Foreskin keratinocyte (primary cell): ENCODE measurements at places on chromosomes 6 and 20. TPM values are rescaled to one million over a fixed set of nuclear protein-coding genes. Genes with fewer than 3 reads are reported as not detected.

- DNase-seq: no peak
Observed at GRCh38 chr6:103193413-103193812, 1666.3 kb downstream of the HACE1 start.

DNA sequence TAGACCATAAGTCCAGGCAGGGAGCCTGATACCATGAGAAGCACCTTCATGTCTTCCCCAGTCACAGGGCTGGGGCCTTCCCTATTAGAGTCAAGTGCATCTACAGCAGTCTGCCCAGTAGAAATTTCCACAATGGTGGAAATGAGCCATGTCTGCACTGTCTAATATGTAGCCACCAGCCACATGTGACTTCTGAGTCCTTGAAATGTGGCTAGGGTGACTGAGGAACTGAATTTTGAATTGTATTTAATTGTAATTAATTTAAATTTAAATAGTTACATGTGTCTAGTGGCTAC is 300.2 kb downstream of the CLIC5 start:
- no peak for DNase-seq

GRCh38 chr6:1739220-1739619 is 129.5 kb downstream of the FOXC1 start:
- DNase-seq: no peak

DNA sequence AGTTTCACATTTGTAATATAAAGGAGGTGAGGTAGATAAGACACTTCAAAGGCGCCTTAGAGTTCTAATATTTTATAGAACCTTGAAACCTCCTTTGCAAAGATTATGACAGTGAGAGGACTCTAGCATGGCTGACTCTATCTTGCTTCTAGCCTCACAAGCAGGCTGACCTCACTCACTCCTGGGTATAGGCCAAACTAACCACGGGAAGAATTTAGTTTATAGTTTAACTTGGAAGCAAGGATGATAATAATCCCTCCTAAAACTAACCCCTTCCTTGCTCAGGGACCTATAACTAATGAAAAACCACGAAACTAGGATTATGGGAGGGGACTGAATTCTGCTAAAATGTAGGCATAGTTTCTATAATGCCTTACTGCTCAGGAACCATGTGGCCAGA is 84.3 kb downstream of the FILIP1 start:
- no peak for DNase-seq

DNA sequence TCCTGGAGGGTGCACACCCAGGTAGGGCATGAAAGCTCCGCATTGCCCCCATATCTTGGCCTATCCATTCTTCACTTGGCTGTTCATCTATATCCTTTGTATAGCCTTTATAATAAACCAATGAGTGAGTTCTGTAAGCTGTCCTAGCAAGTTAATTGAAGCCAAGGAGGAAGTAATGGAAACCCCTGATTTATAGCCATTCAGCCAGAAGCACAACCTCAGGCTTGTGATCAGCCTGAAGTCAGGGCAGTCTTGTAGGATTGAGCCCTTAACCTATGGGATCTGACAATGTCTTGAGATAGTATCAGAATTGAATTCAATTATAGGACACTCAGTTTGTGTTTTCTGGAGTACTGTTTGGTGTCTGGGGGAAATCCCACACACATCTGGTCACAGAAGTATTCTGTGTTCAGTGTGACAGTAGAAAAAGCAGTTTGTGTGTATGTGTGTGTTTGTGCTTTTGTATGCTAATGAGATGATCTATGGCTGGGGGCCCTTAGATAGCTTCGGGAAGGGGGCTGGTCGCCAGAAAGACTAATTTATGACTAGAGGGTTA is 5.7 kb downstream of the NT5E start:
- no peak for DNase-seq

GRCh38 chr6:152387091-152387490 is 250.1 kb downstream of the SYNE1 start:
- DNase-seq: no peak

DNA sequence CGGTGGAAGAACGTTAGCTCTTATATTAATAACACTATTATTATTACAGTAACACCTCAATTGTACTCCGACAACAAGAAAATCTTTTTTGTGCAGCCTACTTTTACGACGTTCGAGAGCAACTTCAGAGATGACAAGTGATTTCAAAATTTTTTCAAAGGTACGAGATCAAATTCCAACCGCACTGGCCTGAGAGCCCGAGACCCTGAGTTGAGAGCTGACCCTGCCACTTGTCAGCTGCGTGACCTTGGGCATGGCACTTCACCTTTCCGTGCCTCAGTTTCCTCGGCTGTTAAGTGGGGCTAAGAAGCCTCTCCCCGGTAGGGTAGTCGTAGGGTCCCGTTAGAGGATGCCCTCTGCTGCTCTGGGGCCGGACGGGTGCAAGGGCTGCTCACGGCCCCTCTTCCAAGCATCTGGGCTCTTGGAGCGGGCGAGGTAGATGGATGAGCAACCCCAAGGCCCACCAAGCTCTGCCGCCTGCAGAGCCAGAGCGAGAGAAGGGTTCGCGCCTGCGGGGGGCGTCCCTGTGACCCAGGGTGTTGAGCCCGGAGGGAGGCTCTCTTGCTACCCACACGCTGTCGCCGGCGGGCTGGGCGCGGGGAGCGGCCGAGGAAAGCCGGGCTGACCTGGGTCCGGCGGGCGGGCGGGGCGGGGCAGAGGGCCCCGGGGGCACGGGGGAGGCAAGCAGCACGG is 510 bp downstream of the NDRG3 start:
- DNase-seq: no peak

GRCh38 chr6:126335210-126335609 is 4.7 kb upstream of the CENPW start:
- DNase-seq: no peak

- no peak for DNase-seq
Observed at GRCh38 chr20:47795214-47795907, 10.1 kb upstream of the SULF2 start.

DNA sequence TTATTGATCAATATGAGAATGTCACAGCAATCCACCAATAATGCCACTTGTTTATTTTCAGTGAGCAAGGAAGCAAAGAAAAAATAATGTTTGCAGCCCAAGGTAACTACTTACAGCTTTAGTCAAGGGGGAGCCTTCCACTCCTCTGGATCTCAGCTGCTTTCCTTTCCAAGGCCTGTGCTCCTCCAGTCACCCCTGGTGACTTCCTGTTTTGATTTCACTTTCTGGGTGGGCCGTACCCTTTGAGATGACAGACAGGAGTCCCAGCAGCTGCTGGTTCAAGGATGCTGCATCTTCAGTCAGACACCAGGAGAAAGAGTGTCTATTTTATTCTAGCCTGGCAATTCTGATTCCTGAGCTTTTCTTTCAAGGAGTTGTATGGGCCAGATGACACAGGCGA is 5.6 kb upstream of the VNN2 start:
- no peak for DNase-seq

DNA sequence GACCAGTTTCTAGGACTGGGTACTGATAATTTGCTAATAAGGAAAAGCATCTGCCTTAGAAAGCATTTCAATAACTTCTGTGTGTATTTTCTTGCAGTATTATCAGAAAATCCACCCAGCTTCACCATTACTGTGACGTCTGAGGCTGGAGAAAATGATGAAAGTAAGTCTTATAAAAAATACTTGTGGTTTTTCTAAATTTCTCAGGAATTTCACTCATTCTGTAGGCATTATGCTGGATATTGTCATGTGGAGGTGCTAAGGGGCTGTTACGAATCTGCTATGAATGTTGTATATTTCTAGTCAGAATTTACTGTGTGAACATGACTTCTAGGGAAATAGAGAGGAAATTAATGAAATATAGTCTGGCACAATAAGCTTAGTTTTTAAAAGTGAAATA is 8.9 kb downstream of the RWDD1 start:
- no peak for DNase-seq

DNA sequence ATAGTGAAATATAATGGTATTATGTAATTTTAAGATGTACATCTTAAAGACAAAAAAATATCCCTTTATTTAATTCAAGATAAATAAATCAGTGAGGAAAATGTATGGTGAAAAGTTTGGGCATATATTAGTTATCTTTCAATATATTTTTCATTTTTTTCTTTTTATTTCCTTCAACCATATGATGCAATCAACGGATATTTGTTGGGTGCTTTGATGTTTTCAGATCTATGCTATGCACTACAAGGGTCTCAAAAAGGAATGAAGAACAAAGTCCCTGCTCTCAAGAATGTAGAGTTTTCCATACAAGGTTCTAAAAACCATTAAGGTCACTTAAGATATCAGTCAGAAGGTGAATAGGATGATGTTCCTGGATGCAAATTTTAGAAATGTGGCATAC is 258.0 kb downstream of the KHDC1L start:
- DNase-seq: no peak

GRCh38 chr6:75550544-75551167 is 51.0 kb upstream of the SENP6 start:
- no peak for DNase-seq

GRCh38 chr6:135382182-135382628 is 115.3 kb downstream of the AHI1 start:
- no peak for DNase-seq

- DNase-seq: no peak
Observed at GRCh38 chr6:27872642-27873020, 39.6 kb downstream of the OR2B2 start.

DNA sequence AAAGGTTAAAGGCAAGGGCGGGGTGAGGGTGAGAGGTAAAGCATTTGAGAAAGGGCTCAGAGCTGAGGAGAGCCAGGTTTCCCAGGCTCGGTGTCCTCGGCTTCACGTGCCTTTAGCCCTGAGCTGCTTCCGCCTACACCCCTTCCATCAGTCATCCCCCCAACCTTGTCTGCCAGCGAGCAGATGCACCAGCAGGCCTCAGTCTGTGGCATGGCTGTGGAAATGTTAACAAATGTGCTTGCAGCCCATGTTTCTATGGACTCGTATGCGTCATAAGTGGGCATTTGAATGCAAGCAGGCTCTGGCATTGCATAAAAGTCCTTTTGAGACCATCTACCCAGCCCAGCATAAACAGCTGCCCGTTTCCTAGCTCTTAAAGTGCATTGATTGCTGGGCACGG is 88.8 kb downstream of the SYNJ2 start:
- no peak for DNase-seq

The SLPI gene
- total RNA-seq: 9.1 and 11.3 TPM in 2 replicates

The RGS17 gene
- 0.24 and 0.32 TPM in 2 replicates for total RNA-seq

The OLIG3 gene
- not detected in 2 replicates for total RNA-seq
